ENCODE measurements at places on chromosomes 7 and 10.

GRCh38 chr10:132382231-132382922, 14.6 kb upstream of the PWWP2B start:
- no peak for DNase-seq

GRCh38 chr10:109205929-109206585, 717.3 kb downstream of the XPNPEP1 start:
- no peak for DNase-seq

DNA sequence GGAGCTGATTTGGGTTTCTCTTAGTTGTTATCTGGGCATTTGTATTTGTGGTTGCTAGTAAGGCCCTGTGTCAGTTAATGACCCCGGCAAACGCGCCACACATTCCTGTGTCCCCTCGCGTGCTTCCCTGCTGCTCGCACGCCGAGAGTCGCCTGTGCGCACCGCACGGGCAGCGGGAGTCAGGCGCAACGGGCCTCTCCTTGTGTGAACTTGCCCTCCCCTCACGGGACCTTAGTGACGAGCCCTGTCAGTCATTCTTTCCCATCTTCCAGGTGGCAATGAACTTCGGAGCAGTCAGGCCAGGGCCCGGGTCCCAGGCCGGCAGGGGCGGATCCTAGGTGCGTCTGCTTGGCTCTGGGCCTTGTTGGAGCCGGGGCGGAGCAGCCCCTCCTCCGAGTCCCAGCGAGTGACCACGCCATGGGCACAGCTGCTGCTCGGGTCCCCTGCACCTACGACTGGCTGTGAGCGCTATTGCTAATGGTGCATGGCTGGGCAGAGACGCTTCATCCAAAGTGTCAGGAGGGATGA, 12.4 kb upstream of the PRKAR1B start:
- DNase-seq = no peak

GRCh38 chr10:38007991-38008390, 2.5 kb upstream of the ZNF33A start:
- DNase-seq = no peak

GRCh38 chr7:34361663-34362250, 296.3 kb upstream of the NPSR1 start:
- DNase-seq = no peak

- DNase-seq = no peak
Measured at GRCh38 chr7:24141874-24142509, 142.0 kb upstream of the NPY start.

- DNase-seq = no peak
Measured at GRCh38 chr10:28497313-28498126, 35.4 kb upstream of the WAC start.

DNA sequence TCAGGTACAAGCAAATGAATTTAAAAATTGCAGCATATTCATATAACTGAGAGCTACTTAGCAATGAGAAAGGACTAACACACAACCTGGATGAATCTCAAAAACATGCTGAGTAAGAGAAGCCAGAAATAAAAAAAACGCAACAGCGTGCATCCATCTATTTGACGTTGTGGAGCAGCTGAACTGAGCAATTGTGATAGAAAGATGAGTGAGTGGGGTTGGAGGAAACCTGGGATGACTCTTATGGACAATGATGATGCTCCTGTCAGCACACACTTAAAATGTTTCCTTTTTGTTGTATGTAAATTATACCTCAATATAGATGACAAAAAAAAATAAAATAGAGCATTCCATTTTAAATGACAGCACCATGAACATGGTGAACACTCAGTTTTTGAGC, 36.0 kb upstream of the AKR1E2 start:
- DNase-seq = no peak

DNA sequence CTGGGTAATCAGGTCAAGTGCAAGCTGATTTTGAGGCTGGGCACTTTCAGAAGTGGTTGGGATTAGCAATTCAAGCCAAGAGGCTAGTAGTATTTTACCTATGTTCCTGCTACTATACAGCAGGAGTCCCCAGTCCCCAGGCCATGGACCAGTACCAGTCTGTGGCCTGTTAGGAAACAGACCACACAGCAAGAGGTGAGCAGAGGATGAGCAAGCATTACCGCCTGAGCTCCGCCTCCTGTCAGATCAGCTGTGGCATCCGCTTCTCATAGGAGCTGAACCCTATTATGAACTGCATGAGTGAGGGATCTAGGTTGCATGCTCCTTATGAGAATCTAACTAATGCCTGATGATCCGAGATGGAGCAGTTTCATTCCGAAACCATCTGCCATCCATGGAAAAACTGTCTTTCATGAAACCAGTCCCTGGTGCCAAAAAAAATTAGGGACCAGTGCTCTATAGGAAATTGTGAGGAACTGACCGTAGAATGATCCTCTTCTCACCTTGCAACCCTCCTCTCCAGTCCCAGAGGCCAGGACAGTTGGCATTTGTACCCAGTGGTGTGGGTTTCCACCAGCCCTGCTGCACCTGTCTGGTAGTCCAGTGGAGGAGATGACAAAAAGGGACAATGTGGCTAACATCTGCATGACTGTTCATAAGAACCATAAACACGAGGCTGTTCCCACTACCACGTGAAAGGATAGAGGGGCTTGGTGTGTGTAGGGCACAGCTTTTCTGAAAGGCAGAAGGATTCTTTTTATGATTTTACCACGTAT, 172.5 kb downstream of the KIAA1217 start:
- no peak for DNase-seq

DNA sequence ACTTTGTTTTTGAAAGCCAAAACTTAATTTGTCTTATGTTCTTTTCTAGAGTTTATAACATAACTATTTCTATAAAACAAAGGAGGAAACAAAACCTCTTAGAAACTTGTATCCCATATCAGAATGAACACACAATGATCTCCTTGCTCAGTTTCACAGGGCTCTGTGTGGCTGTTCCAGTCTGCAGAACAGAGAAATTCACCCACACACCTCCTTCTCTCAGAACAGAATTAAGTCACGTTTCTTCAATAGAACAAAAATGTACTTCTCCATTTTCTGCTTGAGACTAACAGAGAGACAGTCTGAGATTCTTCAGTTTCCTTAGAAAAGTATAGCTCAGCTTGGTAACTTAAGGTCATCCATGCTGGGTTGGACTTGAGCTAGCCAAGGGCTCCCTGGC, 15.8 kb upstream of the DOCK1 start:
- no peak for DNase-seq

DNA sequence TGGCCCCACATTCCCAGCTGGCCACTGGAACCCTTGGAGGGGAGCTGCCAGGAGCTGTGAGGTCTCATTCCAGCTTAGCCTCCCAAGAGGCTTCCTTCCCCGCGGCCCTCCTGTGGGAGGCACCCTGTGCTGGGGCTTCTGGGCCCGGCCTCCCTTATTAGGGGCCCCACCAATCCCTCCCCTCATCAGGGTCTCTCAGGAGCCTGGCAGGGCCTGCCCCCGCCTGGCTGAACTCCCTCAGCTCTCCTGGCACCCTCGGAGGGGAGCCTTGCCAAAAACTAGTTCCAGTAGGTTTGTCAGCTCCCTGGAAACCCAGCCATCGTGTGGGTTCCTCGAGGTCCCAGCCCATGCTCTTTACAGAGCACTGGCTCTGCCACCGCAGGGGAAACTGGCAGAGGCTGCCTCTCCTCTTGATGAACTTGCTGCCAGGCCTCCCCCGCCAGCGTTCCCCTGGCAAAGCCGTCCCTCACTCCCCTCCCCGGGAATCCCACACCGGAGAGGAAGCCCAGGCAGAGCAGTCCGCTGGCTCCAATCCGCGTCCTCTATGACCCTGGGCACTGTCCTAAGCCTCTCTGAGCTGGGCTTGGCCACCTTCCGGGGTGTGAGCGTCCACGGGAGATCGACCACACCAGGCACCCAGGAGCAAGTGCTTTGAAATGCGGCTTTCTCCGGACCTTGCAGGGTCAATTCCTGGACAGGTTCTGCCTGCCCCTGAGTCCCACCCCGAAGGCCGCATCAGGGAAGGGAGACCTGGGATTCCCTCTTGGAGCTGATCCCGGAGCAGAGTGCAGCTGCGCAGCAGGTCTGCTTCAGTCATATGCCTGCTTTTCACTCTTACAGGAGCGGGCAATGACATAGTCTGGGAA, 139.8 kb downstream of the ARHGAP22 start:
- DNase-seq = peak; percentile 51

DNA sequence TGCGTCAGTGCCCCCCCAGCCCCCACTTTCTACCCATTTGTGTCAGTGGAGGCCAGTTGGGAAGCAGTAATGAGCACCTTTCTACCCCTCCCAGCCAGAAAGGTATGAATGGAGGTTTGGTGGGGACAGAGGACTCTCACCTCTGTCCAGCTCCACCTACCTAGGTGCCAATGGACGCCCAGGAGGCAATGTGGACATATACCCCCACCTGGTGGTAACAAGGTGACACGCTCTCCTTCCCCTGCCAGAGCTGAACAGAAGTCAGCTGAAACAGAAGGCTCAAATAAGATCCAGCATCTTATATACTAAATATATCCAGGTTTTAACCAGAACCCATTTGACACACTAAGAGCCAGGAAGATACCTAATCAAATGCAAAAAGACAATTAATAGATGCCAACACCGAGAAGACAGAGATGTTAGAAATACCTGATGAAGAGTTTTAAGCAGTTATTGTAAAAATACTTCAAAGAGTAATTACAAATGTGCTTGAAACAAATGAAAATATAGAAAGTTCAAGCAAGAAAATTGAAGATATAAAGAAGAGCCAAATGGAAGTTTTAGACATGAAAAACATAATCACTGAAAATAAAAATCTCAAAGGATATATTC, 18.4 kb upstream of the SORCS3 start:
- DNase-seq = no peak

DNA sequence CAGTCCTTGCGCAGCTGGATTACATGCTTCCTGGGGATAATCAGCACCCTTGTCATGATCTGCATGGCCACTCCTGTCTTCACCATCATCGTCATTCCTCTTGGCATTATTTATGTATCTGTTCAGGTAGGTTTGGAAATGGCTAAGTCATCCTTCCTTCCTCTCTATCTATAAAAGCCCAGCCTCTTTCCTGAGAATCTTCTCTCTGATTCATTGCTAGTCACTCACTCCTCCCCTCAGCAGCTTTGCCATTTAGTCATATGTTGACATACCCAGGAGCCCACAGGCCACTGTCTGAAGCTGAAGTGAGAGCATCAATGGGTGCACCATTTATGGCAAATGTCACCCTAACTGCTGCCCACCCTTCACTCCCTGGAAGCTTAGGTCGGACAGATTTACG, 52.0 kb downstream of the ABCC2 start:
- DNase-seq = no peak

- DNase-seq = no peak
Measured at GRCh38 chr10:4595719-4596319, 230.2 kb upstream of the AKR1E2 start.

DNA sequence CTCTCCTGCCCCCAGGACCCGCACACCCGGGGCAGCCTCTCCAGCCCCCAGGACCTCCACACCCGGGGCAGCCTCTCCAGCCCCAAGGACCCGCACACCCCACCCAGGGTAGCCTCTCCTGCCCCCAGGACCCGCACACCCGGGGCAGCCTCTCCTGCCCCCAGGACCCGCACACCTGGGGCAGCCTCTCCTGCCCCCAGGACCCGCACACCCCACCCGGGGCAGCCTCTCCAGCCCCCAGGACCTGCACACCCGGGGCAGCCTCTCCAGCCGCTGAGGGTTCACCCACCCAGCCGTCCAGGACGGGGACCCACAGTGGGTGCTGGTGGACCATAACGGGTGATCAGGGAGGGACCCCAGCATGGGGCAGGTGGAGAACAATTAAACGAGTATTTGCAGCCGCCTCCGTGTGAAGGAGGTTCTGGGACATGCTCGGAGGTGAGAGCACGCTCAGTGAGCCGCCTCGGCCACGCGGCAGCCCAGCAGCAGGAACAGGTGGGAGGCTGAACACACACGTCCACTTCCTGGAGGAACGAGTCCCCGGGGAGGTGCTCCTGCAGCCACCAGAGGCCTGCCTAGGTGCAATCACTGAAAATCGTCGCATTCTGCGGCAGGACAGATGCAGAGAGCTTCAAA, 107.9 kb downstream of the PDGFA start:
- no peak for DNase-seq

DNA sequence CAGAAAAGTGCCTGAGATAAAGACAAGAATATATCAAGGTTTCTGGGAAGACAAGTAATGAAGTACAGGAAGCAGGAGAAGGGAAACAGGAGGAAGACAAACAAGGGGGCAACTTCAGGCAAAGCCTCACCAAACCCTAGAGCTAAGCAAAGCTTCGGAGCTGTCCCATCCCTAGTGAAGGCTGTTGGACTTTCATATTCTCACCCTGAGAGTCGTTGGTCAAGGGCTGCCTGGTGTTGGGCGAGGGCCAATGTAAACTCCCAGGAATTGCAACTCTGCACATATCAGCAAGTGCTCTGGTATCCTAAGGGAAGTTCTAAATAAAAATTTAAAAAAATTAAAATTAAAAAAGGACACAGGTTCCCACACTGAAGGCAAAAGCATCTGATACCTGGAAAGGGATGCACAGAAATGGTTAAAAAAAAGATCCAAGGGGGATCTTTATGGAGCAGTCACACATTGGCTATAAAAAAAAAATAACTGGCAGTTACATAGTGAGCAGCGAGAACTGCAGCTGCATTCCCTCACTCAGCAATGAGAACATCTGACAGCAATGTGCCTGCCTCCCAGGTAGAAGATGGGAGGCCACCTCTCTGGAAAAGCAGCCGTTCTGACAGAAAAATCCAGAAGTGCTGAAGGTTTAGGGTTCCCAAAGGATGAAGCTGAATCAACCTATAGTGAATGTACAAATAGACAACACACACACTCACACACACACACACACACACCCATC, 304.7 kb downstream of the WDR11 start:
- DNase-seq = peak; percentile 54

DNA sequence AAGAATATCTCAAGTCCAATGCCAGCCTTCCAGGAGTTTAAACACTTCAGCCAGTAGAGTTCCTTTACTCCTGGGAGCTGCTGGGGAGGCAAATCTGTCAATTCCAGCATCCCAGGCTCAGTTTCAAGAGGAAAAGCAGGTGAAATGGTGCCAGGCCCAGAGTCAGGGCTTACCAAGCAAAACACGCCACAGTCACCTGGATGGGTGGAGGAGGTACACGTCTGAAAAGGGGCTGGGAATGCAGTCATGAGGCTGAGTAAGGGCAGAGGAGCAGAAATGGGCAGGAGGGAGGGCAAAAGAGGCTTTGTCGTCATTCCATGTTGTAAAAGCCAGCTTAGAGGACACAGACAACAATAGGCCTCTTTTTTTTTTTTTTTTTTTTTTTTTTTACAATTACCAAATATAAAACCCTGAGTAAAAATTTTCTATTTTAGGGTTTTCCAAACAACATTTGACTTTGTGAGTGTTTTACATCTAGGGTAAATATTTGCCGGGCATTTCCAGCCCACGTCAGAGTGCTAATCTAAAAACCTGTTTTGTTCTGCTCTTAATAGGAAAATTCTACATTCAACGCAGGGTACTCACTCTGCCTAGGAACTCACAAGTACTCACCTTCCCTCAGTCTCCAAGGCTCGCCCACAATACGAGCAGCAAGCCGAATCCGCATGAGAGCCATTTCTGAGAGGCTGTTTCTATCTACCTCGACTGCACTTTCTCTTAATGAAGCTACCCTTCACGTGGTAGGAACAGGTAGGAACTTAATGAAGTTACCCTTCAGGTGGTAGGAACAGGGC, 21.2 kb downstream of the GFRA1 start:
- DNase-seq = no peak
